ENCODE measurements at places on chromosomes 11 and 22.

GRCh38 chr11:10307400-10308200, 2.7 kb downstream of the ADM start:
- DNase-seq, result peak; percentile 91

GRCh38 chr11:63592975-63593395, 21.2 kb downstream of the PLAAT3 start:
- DNase-seq, result no peak

GRCh38 chr11:119765628-119766027, 36.6 kb upstream of the NECTIN1 start:
- DNase-seq, result no peak

GRCh38 chr11:33063326-33063881, 24.0 kb downstream of the TCP11L1 start:
- DNase-seq, result peak; percentile 82

DNA sequence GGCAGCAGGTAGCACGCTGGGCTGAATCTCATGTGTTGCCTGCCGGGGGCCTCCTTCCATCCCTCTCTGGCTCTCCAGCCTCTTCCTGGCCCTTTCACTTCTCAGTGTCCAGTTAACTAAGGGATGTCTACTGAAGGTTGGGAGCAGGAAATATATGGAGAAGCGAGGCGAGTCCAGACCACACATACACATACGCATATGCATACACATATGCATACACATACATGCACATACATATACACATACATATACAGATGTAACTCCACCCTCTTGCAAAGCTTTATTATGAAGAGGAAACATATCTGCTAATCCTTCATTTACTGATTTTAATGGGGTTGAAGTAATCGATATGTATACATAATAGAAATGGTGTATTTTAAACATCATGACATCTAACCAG, 636.1 kb upstream of the CCDC179 start:
- DNase-seq, result no peak

- DNase-seq, result peak; percentile 23
These were observed 77.0 kb upstream of the NCAM1 start for GRCh38 chr11:112884012-112884767.

GRCh38 chr22:29700900-29701154, 19.0 kb upstream of the CABP7 start:
- no peak for DNase-seq

- peak; percentile 46 for DNase-seq
These were observed 6.8 kb upstream of the TPBGL start for GRCh38 chr11:75233754-75234172.

GRCh38 chr11:106998116-106998915, 20.0 kb downstream of the GUCY1A2 start:
- DNase-seq, result peak; percentile 91

DNA sequence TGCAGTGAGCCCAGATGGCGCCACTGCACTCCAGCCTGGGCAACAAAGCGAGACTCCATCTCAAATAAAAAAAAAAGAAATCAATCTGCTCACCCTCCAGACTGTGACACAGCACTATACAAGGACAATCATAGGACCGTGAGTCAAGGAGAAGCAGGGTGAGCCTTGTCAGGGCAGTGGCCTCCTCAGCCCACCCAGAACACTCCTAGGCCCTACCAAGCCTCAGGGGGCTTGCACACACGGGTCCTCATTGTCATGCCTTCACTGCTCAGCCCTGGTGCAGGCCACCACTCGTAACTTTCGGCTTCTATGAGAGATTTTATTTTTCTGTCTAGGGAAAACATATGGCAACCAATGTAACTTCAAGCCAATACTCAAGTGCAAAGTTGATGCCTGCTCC, 35.8 kb downstream of the DGCR2 start:
- no peak for DNase-seq

- DNase-seq, result no peak
These were observed 2.4 kb upstream of the PATE1 start for GRCh38 chr11:125743681-125744080.

DNA sequence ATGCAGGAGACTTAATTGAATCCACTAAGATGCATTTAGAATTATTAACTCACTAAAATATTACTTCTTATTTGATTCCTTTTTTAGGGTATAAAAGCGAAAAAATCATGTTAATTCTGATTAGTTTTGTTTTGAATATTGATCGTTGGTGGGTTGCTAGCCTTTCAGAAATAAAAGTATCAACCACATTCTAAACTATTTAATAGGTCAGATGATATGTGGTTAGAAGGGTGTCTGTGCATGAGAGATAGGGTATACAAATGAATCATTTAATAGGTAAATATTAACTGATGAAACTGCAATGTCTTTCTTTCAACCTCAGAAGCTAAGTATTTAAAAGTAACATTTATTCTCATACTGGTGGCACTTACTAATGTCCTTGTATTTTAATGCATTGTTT, 515.1 kb downstream of the CNTN5 start:
- DNase-seq, result no peak

DNA sequence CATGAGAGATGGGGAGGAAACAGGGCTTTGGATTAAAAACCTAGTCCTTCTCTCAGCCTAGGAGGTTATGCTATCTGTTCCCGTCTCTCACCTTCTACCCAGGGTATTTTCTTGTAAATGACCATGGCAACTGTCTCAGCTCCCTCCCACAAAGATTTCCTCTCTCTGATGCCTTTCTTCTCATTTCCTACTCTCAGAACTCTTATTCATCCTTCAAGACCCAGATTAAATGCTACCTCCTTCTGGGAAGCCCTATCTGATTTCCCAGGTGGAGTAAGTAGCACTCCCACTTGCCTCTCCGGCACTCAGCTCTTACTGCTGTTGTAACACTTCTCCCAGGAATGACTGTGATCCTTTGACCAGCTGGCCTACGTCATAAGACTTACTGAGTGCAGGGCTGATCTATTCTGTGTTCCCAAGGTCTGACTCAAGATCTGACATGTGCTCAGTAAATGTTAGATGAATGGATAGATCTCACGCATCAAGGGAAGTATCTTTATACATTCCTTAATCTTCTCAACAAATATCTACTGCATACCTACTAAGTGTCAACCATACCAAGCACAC, 175.0 kb downstream of the TENM4 start:
- DNase-seq, result peak; percentile 47

- DNase-seq, result no peak
These were observed 151.1 kb downstream of the C11orf91 start for GRCh38 chr11:33549483-33549882.

- DNase-seq, result no peak
These were observed 11.1 kb downstream of the ALG9 start for GRCh38 chr11:111860257-111860656.

DNA sequence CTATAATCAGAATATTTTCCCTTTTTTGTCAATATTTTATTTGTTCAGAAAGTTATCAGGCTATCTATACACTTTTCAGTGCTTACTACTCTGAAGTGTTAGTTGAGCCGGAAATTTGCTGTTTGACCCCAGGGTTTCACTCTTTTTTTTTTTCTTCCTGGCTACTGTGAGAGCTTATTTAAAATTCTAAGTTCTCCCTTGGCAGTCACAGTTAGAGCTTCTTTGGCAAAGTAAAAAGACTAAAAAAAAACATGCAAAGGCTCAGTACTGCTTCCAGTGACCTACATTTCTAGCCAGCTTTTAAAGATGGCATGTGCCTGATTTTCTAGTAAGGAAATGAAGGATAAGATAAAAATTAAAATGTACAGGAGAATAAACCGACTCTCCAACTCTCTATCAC, 48.4 kb downstream of the ELP4 start:
- no peak for DNase-seq

GRCh38 chr11:40647295-40647694, 812.2 kb downstream of the LRRC4C start:
- DNase-seq, result no peak

GRCh38 chr11:34464591-34465051, 25.9 kb downstream of the CAT start:
- DNase-seq, result no peak

DNA sequence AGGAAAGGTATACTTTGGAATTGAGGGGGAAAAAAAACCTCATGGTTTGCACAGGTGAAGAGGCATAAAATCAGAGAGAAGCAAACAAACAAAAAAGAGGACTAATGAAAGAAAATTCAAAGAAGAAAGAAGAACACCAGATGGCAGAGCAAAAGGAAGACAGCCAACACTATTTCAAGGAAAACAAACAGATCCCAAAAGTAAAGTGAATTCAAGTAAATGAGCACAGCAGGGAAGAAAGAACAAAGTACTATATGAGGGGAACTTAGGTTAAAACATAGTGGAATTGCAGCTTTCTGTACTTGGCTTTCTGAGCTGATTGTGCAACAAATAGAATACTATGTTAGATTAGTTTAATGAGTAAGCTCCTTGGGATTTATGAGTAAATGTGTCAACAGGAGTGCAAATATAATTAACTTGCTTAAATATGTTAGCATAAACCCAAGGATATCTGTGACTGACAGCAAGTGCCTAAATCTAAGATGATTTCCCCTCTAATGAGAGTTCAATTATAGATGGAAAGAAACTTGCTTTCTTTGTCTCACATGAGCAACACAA, 404.6 kb upstream of the CNTN5 start:
- DNase-seq, result no peak
